ENCODE measurements at places on chromosomes 11 and 22.
A peak's percentile ranks its signal among the peaks of the same experiment; 100 is the strongest.

GRCh38 chr22:32695451-32695891 is 106.0 kb upstream of the TIMP3 start:
- DNase-seq: no peak

DNA sequence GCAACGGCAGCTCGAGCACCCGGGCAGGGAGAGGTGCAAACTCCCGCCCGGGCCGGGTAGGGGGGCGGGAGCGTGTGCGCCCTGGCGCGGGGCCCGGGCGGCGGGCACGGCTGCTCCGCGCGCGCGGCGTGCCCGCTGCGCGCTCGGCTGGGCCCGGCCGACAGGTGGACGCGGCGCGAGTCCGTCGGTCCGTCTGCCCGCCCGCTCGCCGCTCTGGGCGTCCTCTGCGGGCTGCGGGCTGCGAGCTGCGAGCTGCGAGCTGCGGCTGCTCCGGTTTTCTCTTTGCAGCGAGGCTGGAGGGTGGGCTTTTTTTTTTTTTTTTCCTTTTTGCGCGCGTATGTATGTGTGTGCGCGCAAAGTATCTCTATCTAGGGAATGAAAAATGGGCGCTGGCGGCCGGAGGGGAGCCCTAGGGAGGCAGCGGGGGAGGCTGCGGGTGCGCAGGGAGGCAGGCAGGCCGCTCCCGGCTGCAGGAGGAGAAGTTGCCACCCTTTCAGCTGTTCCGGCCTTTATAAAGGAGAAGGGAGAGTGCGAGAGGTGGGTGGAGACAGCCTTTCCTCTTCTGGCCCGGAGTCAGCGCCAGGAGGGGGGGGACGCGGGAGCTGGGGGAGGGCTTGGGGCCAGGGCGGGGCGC is at the start of gene PDGFB:
PDGFB (minus strand) TSS at position 487 of the 634 bp plus-strand sequence. CDS start 1,019 bp downstream, outside the sequence.
- DNase-seq: peak; percentile 22

DNA sequence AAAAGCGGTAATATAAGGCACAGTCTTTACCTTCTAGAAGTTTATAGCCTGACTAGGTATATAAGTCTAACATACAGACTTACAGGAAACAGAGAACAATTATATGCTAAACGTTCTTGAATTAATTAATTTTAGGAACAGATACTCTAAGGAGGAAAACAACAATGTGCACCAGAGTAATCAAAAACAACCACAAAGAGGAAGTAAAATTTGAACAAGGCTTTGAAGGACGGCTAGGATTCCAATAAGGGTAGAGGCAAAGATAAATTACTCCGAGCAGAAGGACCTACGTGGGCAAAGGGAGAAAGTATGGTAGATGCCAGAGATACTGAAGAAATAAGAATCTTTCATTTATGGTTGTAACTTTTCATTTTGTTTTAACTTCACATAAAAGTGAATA is 54.4 kb downstream of the ENTHD1 start:
- DNase-seq: no peak

DNA sequence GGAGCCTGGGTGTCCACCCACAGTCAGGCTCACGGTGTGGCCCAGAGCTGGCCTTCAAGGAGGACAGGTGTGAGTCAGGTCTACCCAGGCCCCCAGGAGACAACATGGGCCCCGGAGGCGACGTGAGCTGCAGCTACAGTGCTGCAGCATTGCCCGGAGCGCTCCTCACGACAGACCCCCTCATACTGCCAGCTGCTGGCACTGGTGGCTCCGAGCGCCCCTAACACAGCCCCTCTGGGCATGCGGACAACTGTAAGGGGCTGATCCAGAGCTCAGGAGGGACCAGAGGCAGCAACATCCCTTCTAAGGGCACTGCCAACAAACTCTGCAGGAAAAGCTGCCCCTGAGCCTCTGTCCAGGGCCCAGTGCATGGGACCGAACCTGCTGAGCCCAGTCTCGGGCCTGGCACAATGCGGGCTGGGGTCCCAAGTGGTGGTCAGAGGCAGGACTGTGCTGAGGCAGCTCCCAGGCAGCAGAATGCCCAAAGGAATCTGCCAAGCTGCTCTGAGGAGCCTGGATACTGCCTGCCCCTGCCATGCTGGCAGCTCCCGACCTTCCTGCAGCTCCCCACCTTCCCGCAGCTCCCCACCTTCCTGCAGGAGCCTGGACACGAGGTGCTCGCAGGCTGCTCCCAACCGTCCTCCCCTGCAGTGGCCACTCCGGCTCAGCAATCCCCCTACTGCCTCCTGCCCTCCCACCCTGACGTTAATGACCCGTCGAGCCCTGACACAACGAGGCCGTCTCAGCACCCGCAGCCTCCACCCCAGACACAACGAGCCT is 15.1 kb downstream of the CHID1 start:
- DNase-seq: no peak

GRCh38 chr22:49084206-49084605 is 743.5 kb downstream of the BRD1 start:
- DNase-seq: no peak

GRCh38 chr22:39534092-39534506 is 1.6 kb upstream of the RPS19BP1 start:
- DNase-seq: no peak

- DNase-seq: no peak
Observed at GRCh38 chr22:47918276-47918921, 1155.9 kb downstream of the TBC1D22A start.

- DNase-seq: no peak
Observed at GRCh38 chr11:91187314-91187713, 964.5 kb upstream of the CHORDC1 start.

- DNase-seq: no peak
Observed at GRCh38 chr22:49660321-49660720, 167.4 kb downstream of the BRD1 start.

All from substantia nigra (tissue), 51 donors.